ENCODE measurements at places on chromosomes 16 and 17.

DNA sequence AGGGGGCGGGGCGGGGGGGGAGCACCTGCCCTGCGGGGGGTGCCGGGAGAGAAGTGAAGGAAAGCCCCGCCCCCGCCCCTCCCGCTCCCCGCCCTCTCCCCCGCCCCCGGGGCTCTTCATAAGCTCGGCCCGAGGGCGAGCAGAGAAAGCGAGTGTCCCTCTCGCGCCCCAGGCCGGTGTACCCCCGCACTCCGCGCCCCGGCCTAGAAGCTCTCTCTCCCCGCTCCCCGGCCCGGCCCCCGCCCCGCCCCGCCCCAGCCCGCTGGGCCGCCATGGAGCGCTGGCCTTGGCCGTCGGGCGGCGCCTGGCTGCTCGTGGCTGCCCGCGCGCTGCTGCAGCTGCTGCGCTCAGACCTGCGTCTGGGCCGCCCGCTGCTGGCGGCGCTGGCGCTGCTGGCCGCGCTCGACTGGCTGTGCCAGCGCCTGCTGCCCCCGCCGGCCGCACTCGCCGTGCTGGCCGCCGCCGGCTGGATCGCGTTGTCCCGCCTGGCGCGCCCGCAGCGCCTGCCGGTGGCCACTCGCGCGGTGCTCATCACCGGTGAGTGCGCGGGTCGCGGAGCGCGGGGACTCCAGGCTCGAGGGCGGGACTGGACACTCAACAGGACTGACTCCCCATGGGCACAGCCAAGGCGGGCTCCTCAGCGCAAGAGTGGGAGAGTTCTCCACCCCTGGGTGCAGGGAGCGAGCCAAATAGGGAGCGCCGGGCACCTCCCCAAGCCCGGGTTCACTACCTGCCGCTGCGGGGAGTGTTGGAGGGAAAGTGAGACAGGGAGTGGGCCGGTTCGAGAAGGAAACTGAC is at the start of gene HSD11B2:
TSS of gene HSD11B2 (plus strand) at position 145 of the 798 bp plus-strand sequence. CDS start at position 273, 128 bp downstream.
- DNase-seq, result peak; percentile 62

GRCh38 chr17:16001226-16001897 is 1.7 kb downstream of the TTC19 start:
- DNase-seq, result no peak

DNA sequence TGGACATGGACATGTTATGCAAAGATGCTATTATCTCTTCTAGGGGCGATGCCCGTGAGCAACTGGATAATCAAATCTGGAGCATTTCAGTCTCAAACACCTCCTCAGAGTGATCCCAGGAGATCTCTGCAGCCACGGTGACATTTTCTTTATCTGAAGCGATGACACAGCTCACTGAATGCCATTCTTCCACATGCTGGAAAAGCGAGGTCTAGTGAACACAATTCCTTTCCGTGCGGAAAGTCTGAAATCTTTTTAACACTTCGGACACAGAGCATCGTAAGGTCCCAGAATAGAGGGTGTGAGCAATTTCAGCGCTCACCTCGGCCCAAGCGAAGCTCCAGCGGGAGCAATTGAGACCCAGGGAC is 531 bp upstream of the HASPIN start:
- DNase-seq, result no peak

- no peak for DNase-seq
Measured at GRCh38 chr16:28192806-28193529, 18.8 kb downstream of the XPO6 start.

Data from SHP77 (cell line).